ENCODE measurements at places on chromosomes 2 and 18. TPM values are rescaled to one million over a fixed set of nuclear protein-coding genes. Genes with fewer than 3 reads are reported as not detected.

The RAD51AP2 gene
- under 0.01 TPM for total RNA-seq

The PARD6G gene
- 4.4 TPM for total RNA-seq

The PSMA8 gene
- total RNA-seq, result not detected

The GPBAR1 gene
- total RNA-seq, result 0.22 TPM

The POTEF gene
- not detected for total RNA-seq

The UGT1A8 gene
- not detected for total RNA-seq

The HEATR5B gene
- 36.7 TPM for total RNA-seq

The ANKRD53 gene
- total RNA-seq, result 0.72 TPM

The ACYP2 gene
- total RNA-seq, result 5.9 TPM

The SCTR gene
- total RNA-seq, result not detected

The NYAP2 gene
- not detected for total RNA-seq

The GALNT3 gene
- 4.6 TPM for total RNA-seq

The ANKRD23 gene
- total RNA-seq, result 1.3 TPM

The CHRNA1 gene
- 0.66 TPM for total RNA-seq

The LOXHD1 gene
- not detected for total RNA-seq

The NOSTRIN gene
- under 0.01 TPM for total RNA-seq

The VWA3B gene
- total RNA-seq, result not detected

The FER1L5 gene
- under 0.01 TPM for total RNA-seq

The KANSL3 gene
- 44.0 TPM for total RNA-seq

The CD207 gene
- total RNA-seq, result not detected

The MAL gene
- total RNA-seq, result not detected

The PAX3 gene
- total RNA-seq, result not detected

The COLEC12 gene
- 15.0 TPM for total RNA-seq

The MC4R gene
- not detected for total RNA-seq

The SPAG16 gene
- 21.0 TPM for total RNA-seq

The WNT10A gene
- not detected for total RNA-seq

The NPPC gene
- total RNA-seq, result not detected

The ANKRD62 gene
- not detected for total RNA-seq

The NTSR2 gene
- total RNA-seq, result not detected

The TUBA4B gene
- total RNA-seq, result not detected

The PLGLB1 gene
- 1.0 TPM for total RNA-seq

The ABCB11 gene
- total RNA-seq, result not detected

The CARF gene
- 3.3 TPM for total RNA-seq

The KCTD1 gene
- 13.9 TPM for total RNA-seq

The NETO1 gene
- 0.72 TPM for total RNA-seq

The RUFY4 gene
- total RNA-seq, result not detected

The MAP3K19 gene
- not detected for total RNA-seq

The IL18RAP gene
- total RNA-seq, result not detected

All from placental pericyte (primary cell).